ENCODE measurements at places on chromosomes 3 and 15.

DNA sequence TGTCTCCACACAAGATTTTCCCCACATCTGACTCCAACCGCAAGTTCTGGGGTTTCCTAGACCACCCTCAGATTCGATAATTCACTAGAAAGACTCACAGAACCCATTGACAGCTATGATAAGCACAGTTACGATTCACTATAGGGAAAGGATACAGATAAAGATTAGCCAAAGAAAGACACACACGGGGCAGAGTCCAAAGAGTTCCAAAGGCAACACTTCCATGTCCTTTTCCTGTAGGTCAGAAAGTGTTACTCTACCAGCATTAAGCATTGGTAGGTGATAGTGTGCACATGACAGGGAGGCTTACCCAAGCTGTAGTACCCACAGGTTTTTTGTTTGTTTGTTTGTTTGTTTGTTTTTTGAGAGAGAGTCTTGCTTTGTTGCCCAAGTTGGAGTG, 48.1 kb downstream of the PHLDB2 start:
- DNase-seq = no peak

- no peak for DNase-seq
These were observed 96.8 kb downstream of the BDH1 start for GRCh38 chr3:197458906-197459470.

DNA sequence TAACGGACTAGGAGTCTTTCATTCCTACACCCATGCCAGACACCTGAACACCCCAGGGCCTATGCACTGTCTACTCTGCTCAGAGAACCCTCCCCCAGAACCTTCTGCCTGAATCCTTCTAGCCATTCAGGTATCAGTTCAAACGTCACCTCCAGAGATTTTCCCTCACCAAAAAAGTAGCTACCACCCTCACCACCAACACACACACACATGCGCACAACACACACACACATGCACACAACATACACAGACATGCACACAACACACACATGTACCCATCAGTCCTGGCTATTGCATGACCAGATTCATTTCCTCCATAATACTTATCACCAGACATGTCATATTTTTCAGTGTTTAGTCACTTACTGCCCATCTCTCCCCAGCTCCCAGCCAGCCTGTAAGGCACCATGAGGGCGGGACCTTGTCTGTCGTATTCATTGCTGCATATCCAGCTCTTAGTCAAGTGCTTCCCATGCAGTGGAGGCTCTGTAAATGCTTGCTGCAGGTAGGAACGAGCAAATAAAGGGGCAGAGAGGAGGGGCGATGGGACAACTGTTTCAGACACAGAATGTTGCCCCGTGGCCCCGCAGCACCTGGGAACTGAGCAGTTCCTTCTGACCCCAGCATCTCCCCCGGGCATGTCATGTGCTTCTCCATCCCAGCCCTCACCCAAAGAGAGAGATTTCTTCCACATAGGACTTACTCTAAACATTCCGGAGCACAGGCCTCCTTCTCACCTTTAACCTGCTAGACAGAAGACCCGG, 29.2 kb downstream of the XXYLT1 start:
- DNase-seq = no peak

GRCh38 chr3:1251282-1252060, 158.6 kb downstream of the CNTN6 start:
- DNase-seq = no peak

DNA sequence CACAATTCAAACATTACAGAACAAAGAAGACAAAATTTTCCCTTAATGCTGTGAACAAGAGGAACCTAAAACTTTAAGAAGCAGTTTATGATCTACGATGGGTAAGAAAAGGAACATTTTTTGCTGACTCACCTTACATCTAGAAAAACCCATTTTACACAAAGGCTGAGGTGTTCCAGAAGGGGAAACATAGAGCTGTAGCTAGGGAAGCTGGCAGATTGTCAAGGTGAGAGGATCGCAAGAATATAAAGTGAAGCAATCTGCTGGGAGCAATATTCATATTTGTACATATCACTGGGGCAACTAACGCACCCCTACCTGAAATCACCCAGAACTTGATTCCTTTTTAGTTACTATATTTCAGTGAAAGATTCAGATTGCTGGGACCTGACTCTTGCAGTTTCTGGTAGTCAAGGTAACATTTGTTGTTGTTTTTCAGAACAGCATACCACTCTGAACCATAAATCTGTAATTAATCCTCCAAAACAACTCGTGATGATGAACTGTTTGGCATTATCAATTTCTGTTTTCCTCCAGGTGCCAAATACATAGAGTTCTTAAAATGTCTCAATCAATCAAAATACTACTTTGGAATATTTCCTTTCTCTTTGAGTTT, 184.1 kb upstream of the LRRC3B start:
- DNase-seq = no peak

- DNase-seq = no peak
These were observed 826.8 kb upstream of the NR2F2 start for GRCh38 chr15:95503640-95504225.

DNA sequence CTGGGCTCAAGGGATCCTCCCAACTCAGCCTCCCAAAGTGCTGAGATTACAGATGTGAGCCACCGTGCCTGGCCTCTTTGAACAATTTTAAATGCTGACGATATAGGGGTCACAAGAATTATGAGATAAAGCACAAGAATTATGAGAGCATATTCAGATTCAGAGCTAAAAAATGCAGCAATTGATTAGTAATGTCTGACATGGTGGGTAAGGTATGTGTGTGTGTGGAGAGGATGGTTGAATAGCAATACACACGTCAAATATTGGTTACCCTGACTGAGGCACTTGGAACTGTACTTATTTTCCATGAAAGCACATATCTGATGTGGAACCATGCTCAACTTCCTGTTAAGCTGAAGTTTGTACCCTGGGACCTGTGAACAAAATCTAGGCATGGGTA, 115.6 kb downstream of the EOMES start:
- DNase-seq = no peak

GRCh38 chr3:108119398-108120104, 28.7 kb upstream of the CD47 start:
- no peak for DNase-seq

Measured in right lobe of liver (tissue), 6 donors.